Karpas-422 (cell line): ENCODE measurements at places on chromosomes 12 and 14. TPM values are rescaled to one million over a fixed set of nuclear protein-coding genes. Genes with fewer than 3 reads are reported as not detected.

ANKRD33 gene
- not detected in 2 replicates for total RNA-seq

MIP gene
- total RNA-seq, result not detected in 2 replicates

RIMKLB gene
- total RNA-seq, result 0.89 and 0.90 TPM in 2 replicates

TMPRSS12 gene
- total RNA-seq, result not detected in 2 replicates

MANSC4 gene
- total RNA-seq, result not detected in 2 replicates

ADAMTS20 gene
- total RNA-seq, result not detected in 2 replicates

ATP23 gene
- 13.1 and 36.3 TPM in 2 replicates for total RNA-seq

SLC8A3 gene
- total RNA-seq, result not detected in 2 replicates

B4GALNT3 gene
- 0.30 TPM in 1 of 2 replicates, not detected in the other for total RNA-seq

DNA sequence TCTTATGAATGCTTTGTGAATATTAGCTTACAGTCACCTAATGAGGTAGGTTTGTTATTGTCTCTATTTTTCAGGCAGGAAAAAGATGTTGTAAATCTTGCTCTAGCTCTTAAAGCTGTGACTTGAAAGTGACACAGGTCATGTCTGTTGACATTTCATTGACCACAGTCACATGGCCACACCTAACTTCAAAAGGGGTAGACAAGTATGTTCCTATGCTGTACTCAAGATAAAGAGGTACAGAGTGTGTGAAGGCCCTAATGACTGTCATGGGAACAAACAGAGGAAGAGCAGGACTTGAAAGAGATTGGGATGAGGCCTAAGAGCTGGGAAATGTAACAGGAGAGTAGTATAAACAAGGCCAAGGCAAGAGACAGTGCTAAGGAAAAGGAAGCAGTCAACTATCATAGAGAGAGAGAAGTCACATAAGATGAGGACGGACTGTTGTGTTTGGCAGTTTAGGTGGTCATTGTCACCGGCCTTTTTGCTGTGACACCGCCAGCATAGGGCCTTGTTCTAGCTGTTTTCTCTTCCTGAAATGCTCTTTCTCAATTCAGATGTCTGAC, 181.0 kb downstream of the CFAP54 start:
- H3K27ac ChIP-seq, result no peak overlapping the region
- no peak for DNase-seq
- H3K36me3 ChIP-seq, result no peaks in the 10 kb centered on the region
- no peaks in the 10 kb centered on the region for H3K27me3 ChIP-seq
- H3K4me3 ChIP-seq, result no peak overlapping the region

- no peak for DNase-seq
- no peak overlapping the region for H3K4me3 ChIP-seq
- 0 out of 2 replicates have a peak, but pooled peaks cover 4% of the 10 kb centered on the region for H3K27me3 ChIP-seq
Measured at GRCh38 chr14:36346052-36346451, 25.6 kb upstream of the MBIP start.

- DNase-seq, result peak; percentile 76
- no peak overlapping the region for H3K4me3 ChIP-seq
- no peaks in the 10 kb centered on the region for H3K36me3 ChIP-seq
- H3K4me1 ChIP-seq, result no peaks in the 10 kb centered on the region
Measured at GRCh38 chr14:93033983-93034670, 81.6 kb downstream of the ITPK1 start.

- H3K27ac ChIP-seq, result no peak overlapping the region
- no peaks in the 10 kb centered on the region for H3K36me3 ChIP-seq
- H3K4me3 ChIP-seq, result no peak overlapping the region
- H3K27me3 ChIP-seq, result no peaks in the 10 kb centered on the region
Measured at GRCh38 chr12:96172981-96173380, 21.2 kb upstream of the ELK3 start.

- no peaks in the 10 kb centered on the region for H3K27me3 ChIP-seq
- no peak for DNase-seq
- no peaks in the 10 kb centered on the region for H3K36me3 ChIP-seq
- H3K27ac ChIP-seq, result no peak overlapping the region
- no peak overlapping the region for H3K4me3 ChIP-seq
- H3K4me1 ChIP-seq, result peaks cover 8% of the 10 kb centered on the region
Measured at GRCh38 chr14:37590428-37591139, 4.5 kb downstream of the FOXA1 start.

GRCh38 chr12:124125203-124125871, 152.3 kb downstream of the ZNF664 start:
- no peak overlapping the region for H3K4me3 ChIP-seq
- H3K27ac ChIP-seq, result no peak overlapping the region
- DNase-seq, result no peak
- no peaks in the 10 kb centered on the region for H3K27me3 ChIP-seq

- H3K4me3 ChIP-seq, result no peak overlapping the region
- no peak overlapping the region for H3K27ac ChIP-seq
- 0 out of 2 replicates have a peak, but pooled peaks cover 3% of the 10 kb centered on the region for H3K27me3 ChIP-seq
- DNase-seq, result no peak
- no peaks in the 10 kb centered on the region for H3K36me3 ChIP-seq
- no peaks in the 10 kb centered on the region for H3K4me1 ChIP-seq
Measured at GRCh38 chr14:83816761-83817160, 1713.2 kb upstream of the FLRT2 start.

DNA sequence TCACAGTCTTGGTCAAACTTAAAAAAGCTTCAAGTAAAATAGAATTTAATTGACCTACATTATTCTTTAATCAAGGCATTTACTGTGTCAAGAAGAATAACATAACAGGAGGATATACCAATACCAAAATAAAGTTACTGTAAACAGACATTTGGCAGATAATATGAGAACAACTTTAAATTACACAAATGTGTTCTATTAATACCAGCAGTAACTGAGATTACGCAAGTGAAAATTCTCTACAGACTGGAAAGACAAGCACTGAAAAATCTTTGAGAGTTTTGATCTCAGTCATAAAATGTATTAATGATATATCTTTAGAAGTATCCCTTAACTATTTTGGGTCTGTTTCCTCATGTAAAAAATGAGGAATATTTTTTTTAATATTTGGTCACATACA, 169.2 kb upstream of the SOX5 start:
- DNase-seq, result no peak
- H3K4me1 ChIP-seq, result no peaks in the 10 kb centered on the region
- no peak overlapping the region for H3K4me3 ChIP-seq
- H3K27ac ChIP-seq, result no peak overlapping the region

DNA sequence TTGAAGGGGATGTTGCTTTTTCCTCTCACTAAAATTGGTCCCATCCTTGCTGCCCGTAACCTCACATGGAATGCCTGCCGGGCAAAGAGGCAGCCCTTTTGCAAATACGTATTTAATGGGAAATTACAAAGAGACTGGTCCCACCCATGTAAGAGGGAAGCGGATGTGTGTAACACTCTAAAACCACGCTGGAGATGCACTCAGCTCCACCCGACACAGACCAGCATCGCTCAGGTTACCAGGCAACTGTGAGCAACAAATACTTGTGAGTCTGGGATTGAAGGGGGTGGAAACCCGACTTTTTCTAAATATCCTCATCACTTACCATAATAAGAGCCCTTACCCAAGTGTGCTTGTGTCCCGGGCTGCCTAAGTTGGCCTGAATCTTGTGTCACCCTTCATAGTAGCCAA, 47.7 kb downstream of the ELK3 start:
- H3K4me1 ChIP-seq, result no peaks in the 10 kb centered on the region
- H3K27ac ChIP-seq, result no peak overlapping the region
- no peaks in the 10 kb centered on the region for H3K27me3 ChIP-seq
- no peak for DNase-seq
- H3K4me3 ChIP-seq, result no peak overlapping the region
- H3K36me3 ChIP-seq, result no peaks in the 10 kb centered on the region

- no peaks in the 10 kb centered on the region for H3K27me3 ChIP-seq
- no peaks in the 10 kb centered on the region for H3K36me3 ChIP-seq
- no peak for DNase-seq
- H3K27ac ChIP-seq, result no peak overlapping the region
Measured at GRCh38 chr14:22847661-22848341, 11.4 kb downstream of the MMP14 start.

- no peak overlapping the region for H3K4me3 ChIP-seq
- DNase-seq, result peak; percentile 91
- H3K27me3 ChIP-seq, result no peaks in the 10 kb centered on the region
- H3K36me3 ChIP-seq, result no peaks in the 10 kb centered on the region
- no peak overlapping the region for H3K27ac ChIP-seq
Measured at GRCh38 chr14:68843471-68844209, 50.8 kb upstream of the ZFP36L1 start.

DNA sequence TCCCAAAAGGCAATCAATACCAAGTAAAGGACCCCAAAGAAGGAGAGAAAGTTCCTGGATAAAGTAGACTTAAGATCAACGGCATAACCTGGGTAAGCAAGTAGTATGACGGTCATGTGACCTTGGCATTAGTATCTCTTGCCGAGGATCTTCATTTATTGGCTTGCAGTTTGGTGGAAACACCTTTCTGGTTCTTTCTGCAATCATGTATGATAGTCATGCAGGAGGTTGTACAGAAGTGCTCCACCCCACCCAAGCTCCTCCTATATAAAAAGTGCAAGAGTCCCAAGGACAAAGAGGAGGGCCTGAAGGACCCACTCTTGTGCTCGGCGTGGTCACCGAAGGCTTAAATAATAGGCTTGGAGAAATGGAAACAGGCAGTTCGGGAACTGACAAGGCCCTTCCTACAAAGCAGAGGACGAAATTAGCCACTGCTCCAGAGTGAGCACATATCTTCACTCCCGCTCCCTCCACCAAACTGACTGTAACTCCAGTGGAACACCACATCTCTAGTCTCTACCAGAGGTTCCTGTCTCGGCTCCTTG, 750 bp downstream of the CS start:
- peaks cover 64% of the 10 kb centered on the region for H3K4me1 ChIP-seq
- no peaks in the 10 kb centered on the region for H3K27me3 ChIP-seq
- H3K27ac ChIP-seq, result peak overlapping the region; percentile 56; the same call in 1 of the 2 replicates
- peak; percentile 77 for DNase-seq

GRCh38 chr12:102759466-102759865, 157.6 kb downstream of the PAH start:
- H3K27me3 ChIP-seq, result no peaks in the 10 kb centered on the region
- no peak for DNase-seq
- no peak overlapping the region for H3K27ac ChIP-seq
- no peaks in the 10 kb centered on the region for H3K4me1 ChIP-seq

GRCh38 chr14:99968941-99969340, 96.3 kb upstream of the EVL start:
- no peaks in the 10 kb centered on the region for H3K4me1 ChIP-seq
- no peak for DNase-seq
- H3K27ac ChIP-seq, result no peak overlapping the region
- no peak overlapping the region for H3K4me3 ChIP-seq
- H3K27me3 ChIP-seq, result 0 out of 2 replicates have a peak, but pooled peaks cover 2% of the 10 kb centered on the region

GRCh38 chr12:80226576-80226975, 127.2 kb downstream of the OTOGL start:
- H3K4me3 ChIP-seq, result no peak overlapping the region
- no peak for DNase-seq
- no peak overlapping the region for H3K27ac ChIP-seq
- no peaks in the 10 kb centered on the region for H3K36me3 ChIP-seq

DNA sequence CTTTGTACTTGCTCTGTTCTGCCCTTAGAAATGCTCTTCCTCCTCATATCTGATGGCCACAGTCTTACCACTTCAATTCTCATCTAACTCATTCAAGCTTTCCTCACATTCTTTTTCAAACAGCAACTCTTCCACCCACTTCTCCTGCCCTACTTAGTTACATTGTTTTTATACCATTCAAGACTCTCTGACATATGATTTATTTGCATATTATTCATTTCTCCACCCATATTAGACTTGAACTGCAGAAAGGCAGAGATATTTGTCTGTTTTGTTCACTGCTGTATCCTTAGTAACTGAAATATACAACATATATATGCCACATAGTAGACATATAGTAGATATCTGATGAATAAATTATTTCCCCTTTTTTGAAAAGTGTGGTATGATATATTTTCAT, 95.5 kb upstream of the DCN start:
- H3K27ac ChIP-seq, result no peak overlapping the region
- peaks cover 11% of the 10 kb centered on the region; the same call in 1 of the 2 replicates for H3K4me1 ChIP-seq
- no peak for DNase-seq
- no peaks in the 10 kb centered on the region for H3K36me3 ChIP-seq
- no peak overlapping the region for H3K4me3 ChIP-seq
- H3K27me3 ChIP-seq, result no peaks in the 10 kb centered on the region

GRCh38 chr12:103802586-103802886, 38.5 kb downstream of the NT5DC3 start:
- H3K36me3 ChIP-seq, result no peaks in the 10 kb centered on the region
- H3K4me1 ChIP-seq, result no peaks in the 10 kb centered on the region
- no peak for DNase-seq
- no peak overlapping the region for H3K4me3 ChIP-seq
- no peaks in the 10 kb centered on the region for H3K27me3 ChIP-seq

DNA sequence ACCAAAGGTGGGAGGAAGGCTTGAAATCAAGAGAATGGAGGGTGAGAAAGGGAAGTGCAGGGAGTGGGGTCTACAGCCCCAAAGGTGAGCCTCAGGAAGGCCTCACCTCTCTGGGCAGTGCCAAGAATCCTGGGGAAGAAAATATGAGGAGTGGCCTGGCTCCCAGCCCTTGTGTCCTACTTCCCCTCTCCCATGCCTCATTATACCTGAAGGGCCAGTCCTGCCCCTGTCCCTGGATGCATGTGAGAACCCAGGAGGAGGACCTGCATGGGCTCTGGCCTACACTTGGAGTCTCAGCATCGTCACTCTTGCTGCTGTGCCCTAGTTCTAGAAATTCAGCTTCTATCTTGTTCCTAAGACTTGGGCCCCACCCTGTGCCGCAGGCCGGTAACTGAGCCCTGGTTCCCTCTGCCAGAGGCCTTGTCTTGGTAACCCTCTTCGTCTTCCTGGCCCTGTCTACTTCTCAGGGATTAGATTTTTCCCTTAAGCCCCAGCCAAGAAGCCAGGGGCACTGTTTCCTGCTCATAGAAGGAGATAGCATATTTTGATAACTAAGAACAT, 10.9 kb upstream of the MYH7 start:
- H3K4me3 ChIP-seq, result no peak overlapping the region
- H3K27ac ChIP-seq, result no peak overlapping the region
- H3K36me3 ChIP-seq, result no peaks in the 10 kb centered on the region

- no peaks in the 10 kb centered on the region for H3K27me3 ChIP-seq
- no peaks in the 10 kb centered on the region for H3K36me3 ChIP-seq
- DNase-seq, result no peak
- no peak overlapping the region for H3K4me3 ChIP-seq
- no peak overlapping the region for H3K27ac ChIP-seq
- no peaks in the 10 kb centered on the region for H3K4me1 ChIP-seq
Measured at GRCh38 chr12:20274008-20274407, 94.3 kb upstream of the PDE3A start.

- DNase-seq, result no peak
- H3K4me1 ChIP-seq, result peaks cover 77% of the 10 kb centered on the region
- H3K27ac ChIP-seq, result peak overlapping the region; percentile 100
Measured at GRCh38 chr12:93812626-93813025, 135.5 kb downstream of the CRADD start.

DNA sequence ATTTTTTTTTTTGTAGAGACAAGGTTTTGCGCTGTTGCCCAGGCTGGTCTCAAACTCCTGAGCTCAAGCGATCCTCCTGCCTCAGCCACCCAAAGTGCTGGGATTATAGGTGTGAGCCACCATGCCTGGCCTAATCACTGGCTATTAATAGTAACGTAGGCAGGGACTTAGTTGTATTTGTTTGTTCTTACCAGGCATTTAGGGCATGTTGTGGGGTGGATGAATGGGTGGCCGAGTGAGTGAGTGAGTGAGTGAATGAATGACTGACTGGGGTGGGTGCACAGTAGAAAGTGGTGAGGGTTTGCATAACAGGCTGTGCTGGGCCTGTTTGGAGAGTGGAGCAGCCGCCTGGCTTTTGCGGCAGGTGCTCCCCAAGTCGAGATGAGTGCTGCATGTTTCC, 87.0 kb downstream of the FOXN4 start:
- no peak for DNase-seq
- no peaks in the 10 kb centered on the region for H3K4me1 ChIP-seq
- no peaks in the 10 kb centered on the region for H3K27me3 ChIP-seq
- H3K27ac ChIP-seq, result no peak overlapping the region
